ENCODE measurements at places on chromosomes 12 and 14.

GRCh38 chr12:79302162-79302814, 388.5 kb downstream of the PAWR start:
- DNase-seq: no peak

DNA sequence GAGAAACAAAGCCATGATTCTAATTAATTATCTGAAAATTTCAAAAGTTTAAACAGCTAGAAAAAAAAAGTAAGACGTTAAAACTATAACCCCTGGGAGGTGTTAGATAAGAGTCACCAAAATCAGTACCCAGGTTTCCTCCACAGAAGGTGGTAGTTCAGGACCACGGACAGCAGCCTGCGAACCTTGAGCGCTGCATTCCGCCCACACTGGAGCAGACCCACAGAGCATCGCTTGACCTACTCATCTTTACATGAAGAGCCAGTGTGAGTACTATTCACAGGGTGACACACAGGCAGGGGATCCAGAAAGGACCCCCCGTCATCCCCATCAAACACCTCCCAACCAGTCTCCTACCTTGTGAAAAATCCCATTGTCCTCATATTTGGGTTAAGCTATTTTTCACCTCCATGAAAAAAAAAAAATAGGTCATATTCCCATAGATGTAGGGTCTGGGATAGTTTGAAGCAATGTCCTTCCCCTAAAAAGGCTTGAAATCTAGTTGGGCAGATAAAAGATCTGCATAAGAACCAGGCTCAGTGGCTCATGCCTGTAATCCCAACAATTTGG, 8.8 kb upstream of the CHGA start:
- peak; percentile 52 for DNase-seq

DNA sequence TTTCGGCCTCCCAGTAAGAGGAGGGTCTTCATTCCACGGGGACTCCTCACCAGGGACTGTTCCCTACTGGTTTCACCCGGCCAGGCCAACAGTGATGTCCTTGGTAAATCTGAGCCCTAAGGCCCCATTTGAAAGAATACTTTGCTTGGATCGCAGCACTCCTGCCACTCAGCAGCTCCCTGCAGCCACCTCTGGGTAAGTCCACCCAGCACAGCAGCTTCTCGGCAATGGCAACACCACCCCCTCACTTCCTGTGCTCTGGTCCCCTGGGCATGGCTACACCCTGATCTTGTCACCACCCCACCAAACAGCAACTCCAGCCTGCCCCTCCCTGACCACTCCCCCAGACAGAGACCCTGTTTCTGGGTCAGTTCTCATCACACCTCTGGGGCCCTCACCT, 100.3 kb downstream of the SETD3 start:
- peak; percentile 74 for DNase-seq

GRCh38 chr12:108807996-108808769, 49.2 kb downstream of the SSH1 start:
- no peak for DNase-seq

- no peak for DNase-seq
Observed at GRCh38 chr12:57724003-57724935, 14.3 kb downstream of the AGAP2 start.

GRCh38 chr14:57345106-57345505, 45.3 kb upstream of the NAA30 start:
- no peak for DNase-seq

GRCh38 chr12:68189821-68190242, 30.3 kb upstream of the IFNG start:
- peak; percentile 28 for DNase-seq

DNA sequence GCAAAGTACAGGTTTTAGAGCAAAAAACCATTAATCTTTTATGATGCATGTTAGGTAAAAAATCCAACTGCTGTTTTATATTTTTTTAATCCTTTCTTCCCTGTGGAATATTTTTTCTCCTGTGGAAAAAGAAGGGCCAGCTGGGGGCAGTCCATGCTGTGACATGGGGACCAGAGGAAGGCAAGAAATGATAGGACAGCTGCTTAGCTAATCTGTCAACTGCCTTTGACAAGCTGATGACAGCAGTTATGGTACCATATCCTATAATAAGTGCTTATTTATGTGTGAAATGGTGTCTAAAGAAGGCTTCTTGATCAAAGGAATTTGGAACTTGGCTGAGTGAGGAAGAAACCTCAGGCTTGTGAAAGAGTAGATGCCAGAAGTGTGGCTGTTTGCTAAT, 452.4 kb upstream of the NOVA1 start:
- DNase-seq: no peak

- DNase-seq: no peak
Observed at GRCh38 chr12:100656141-100656540, 82.7 kb downstream of the GAS2L3 start.

DNA sequence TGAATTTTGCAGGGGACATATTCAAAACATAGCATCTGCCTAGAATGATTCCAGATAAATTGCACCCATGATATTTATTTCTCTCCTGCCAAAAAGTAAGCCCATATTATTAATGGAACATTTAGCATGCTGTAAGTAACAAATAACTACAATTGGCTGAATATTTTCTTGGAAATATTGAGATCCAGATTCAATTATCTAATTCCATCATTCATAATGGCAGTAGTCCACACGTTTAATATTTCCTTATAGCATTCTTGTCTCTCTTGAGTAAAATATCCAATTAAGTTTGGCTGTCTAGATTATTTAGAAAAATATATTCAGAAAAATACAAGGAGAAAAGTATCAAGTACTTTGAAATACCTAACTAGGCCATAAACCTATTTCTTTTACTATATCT, 157.5 kb downstream of the FLRT2 start:
- DNase-seq: no peak

GRCh38 chr12:26700430-26700829, 132.6 kb downstream of the ITPR2 start:
- peak; percentile 39 for DNase-seq

GRCh38 chr12:23446746-23447145, 502.7 kb downstream of the SOX5 start:
- no peak for DNase-seq

- no peak for DNase-seq
Observed at GRCh38 chr12:62802984-62803383, 132.0 kb downstream of the PPM1H start.

GRCh38 chr12:78562368-78563205, 302.0 kb upstream of the SYT1 start:
- DNase-seq: peak; percentile 13

GRCh38 chr12:86597431-86597830, 341.2 kb upstream of the MGAT4C start:
- no peak for DNase-seq

- peak; percentile 89 for DNase-seq
Observed at GRCh38 chr14:60734465-60735242, at the start of gene MNAT1. TSS of gene MNAT1 (plus strand) at chr14:60734761. CDS start at chr14:60734863, 102 bp downstream.

DNA sequence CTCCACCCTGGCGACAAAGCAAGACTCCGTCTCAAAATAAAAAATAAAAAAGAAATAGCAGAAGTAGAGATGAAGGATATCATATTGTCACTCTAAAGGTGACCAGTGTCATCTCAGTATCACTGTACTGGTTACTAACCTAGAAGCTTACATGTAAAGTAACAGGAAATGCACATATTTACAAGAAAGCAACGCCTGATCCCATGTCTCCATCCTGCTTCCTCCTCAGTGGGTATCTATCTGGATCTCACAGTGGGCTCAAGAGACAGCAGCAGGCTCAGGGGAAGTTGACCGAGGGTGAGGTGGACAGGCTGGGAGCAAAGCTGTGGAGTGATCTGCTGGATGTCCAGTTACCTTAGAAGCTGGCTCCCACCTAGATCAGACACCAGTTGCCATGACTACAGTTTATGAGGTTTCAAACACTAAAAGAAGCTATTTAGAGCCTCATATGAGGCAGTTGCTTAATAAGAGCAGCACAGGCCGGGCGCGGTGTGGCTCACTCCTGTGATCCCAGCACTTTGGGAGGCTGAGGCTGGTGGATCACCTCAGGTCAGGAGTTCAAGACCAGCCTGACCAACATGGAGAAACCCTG, 10.5 kb downstream of the MTRFR start:
- no peak for DNase-seq

DNA sequence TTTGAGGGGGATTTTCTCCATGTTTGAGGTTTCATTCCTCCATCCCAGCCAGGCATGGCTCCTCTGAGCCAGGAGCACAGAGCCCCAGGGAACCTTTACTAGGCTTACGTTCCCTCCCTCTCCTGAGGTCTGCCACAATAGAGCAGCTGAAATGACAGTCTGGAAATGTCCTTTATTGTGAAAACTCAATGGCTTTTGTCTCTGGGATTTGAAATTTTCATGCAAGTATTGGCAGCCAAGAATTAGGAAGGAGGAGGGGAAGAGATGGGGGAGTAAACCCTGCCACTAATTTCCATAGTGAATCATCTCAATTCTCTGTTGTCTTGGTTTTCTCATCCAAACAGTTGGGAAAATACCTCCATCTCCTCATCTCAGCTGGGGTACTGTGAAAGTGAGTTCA, 2.6 kb upstream of the PLEKHG3 start:
- no peak for DNase-seq

- DNase-seq: peak; percentile 87
Observed at GRCh38 chr14:49879646-49880204, 13.2 kb upstream of the ARF6 start.

DNA sequence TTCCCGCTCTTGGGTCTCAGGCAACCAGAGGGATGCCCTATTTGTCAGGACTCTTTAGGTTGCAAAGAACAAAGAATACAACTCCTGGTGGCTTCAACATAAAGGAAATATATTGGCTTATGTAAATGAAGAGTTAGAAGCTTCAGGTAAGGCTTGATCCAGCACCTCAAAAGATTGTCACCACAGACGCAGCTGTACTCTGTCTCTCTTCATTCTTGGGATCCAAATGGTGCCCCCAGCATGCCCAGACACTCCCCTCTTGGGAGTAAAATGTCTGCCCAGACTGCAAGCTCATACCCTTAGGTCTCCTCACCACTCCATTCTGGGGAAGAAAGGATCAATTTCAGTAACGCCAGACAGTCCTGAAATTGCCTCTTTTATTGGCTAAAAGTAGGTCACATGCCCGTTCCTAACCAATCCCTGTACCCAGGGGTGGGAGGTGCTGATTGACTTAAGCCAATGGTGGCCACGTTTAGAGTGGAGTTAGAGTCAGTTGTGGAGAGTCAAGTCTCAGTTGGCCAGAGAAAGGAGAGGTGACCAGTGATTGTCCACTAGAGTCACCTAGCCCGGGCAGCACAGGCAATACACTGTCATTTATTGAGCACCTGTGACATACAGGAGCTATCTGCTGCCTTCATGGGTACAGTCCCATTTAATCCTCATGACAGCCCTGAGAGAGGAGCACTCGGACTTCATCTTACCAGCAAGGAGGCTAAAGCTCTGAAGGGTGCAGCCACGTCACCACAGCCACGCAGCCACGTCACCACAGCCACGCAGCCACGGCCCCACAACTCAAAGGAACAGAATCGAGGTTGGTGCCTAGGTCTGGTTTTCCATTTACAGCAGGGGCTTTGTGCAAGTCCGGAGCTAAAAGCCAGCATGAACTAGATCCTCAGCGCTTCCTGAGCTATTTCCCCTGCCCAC, 19.7 kb upstream of the BEGAIN start:
- no peak for DNase-seq

- peak; percentile 64 for DNase-seq
Observed at GRCh38 chr14:55127460-55127951, 1.5 kb upstream of the LGALS3 start.

GRCh38 chr14:103110681-103111231, 12.5 kb upstream of the TNFAIP2 start:
- no peak for DNase-seq

GRCh38 chr14:63562405-63562804, 19.2 kb upstream of the PPP2R5E start:
- peak; percentile 34 for DNase-seq

GRCh38 chr14:91339671-91340369, 77.8 kb downstream of the CCDC88C start:
- DNase-seq: no peak

DNA sequence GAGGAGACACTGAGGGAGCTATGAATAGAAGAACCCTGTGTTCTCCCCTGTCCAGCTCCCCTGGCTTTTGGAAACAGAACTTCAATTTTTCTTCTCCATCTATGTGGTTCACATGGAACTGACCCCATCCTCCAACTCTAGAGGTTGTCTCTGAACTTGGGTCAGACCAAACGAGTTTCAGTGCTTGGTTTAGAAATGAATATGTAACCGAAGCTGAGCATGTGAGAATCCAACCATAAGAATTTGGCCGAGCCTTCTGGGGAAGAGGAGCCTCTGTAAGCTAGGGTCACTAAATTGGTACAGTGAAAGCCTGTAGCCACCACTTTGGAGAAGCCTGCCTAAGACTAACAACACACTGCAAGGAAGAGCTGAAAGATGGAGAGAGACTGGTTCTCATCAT, 464.4 kb downstream of the ZFP36L1 start:
- no peak for DNase-seq

- DNase-seq: no peak
Observed at GRCh38 chr14:41144370-41144769, 462.3 kb upstream of the LRFN5 start.

- no peak for DNase-seq
Observed at GRCh38 chr12:71981149-71981548, 42.5 kb downstream of the TPH2 start.

DNA sequence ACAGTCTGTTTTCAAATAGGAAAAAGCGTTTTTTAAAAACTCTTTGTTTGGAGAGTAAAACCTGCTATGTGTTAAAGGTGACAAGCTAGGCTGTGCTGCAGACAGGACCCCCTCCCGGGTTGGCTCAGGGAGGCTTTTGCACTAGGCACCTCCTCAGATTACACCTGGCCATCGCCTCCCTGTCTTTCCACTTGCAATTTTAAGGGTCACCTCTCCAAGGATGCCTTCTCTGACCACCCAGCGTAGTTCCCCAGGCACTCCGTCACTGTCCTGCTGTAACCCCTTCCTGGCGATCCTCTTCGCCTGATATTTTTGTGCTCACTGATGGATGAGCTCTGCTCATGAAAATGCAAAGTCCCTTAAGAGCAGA, 80.7 kb downstream of the NTF3 start:
- DNase-seq: no peak

DNA sequence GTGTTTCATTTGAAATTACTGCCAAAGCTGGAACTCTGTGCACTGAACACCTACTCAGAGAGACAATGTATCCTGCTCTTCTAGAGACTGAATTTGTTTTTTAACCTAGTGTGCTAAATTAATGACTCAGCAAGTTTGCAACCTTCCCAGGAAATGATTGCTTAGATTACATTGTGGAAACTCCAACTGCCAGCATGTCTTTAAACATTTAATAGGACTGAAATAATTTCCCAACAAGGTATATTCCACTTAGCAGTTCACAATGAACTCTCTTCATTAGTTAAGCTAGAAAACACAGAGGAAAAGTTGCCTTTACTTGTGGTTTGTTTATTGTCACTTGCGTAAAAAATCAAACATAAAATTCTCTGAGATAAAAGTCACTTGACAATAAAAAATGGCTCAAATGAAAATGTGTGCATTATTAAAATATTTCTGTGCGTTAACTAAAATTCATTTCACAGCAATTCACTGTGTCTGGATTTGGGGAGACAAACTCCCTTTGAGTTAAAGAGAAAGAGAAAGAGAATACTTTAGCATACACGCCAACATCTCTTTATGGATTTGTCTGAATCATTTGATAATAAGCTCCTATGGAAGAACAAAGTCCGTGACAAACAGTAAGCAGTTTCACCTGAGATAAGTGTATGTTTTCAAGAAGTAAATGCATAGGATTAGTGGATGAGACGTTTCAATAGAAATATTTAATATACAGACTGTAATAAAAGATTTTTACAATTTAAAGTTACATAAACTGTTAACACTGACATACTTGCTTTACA, 284.0 kb downstream of the PRKD1 start:
- no peak for DNase-seq

GRCh38 chr14:20614038-20614840, 23.1 kb upstream of the RNASE12 start:
- DNase-seq: no peak
